ENCODE measurements at places on chromosomes 1 and 21.

- DNase-seq, result no peak
Observed at GRCh38 chr1:56531624-56532349, 47.6 kb downstream of the PLPP3 start.

DNA sequence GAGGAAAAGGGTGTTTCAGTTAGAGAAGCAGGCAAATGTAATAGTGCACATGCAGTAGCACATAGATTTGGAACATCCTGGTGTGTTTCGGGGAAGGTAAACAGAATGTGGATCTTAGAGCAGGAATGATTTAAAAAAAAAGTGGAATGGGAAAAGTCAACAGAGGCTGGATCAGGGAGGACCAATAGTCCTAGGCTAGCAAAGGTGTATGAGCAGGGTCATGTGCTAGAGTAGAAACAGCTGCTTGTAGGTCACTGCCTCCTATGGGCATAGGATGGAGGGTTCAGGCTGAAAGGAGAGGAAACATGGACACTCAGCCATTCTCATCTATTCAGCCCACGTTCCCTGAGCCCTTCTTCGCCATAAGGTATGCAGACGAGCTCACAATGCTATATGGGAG is 3.7 kb upstream of the KPNA6 start:
- no peak for DNase-seq

DNA sequence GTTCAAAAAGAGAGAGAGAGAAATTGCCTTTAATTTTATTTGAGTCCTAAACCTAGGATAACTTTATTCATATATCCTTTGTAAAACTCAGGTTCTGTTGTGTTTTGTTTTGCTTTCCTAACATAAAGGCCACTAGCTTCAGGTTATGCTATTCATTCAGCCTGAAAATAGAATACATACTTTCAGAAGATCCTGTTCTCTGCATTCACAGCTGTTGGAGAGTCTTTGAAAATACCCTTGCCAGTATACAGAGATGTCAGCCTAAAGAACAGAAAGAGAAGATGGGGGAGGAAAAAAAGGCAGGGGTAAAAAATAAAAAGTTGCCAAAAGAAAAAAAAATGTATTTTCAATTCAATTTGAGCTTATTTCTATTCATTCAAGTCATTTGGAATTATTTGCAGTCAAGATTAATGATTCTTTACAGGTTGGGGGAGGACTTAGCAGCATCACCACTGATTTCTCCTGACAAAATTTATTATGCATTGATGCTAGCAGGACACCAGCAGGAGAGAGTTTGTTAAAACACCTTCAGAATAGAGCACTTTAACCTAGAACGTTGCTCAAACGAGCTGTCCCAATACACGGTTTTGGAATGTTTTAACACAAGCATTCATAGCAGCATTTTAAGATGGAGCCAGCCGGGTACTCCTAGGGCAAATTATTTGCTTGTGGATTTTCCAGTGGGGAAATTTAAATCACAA is 318.5 kb downstream of the NTNG1 start:
- no peak for DNase-seq

DNA sequence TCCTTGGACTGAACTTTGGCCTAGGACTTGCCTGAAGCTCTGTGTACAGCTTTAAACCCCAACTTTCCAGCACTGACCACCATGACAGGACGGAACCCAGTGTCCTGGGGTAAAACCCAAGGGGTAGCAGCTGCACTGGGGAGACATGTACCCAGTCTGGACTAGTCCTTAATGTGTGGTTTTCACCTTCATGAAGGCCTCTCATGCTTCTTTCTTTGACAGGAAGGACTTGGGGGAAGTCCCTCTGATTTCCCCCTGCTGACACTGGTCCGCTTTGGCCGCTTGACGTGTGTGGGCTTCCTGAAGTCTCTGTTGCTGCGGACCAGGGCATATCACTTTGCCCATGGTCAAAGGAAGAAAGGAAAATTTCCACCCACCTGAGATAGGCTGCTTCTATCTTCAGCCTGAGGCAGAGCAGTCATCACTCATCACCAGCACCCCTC is 66.3 kb upstream of the PRDX6 start:
- DNase-seq, result no peak

DNA sequence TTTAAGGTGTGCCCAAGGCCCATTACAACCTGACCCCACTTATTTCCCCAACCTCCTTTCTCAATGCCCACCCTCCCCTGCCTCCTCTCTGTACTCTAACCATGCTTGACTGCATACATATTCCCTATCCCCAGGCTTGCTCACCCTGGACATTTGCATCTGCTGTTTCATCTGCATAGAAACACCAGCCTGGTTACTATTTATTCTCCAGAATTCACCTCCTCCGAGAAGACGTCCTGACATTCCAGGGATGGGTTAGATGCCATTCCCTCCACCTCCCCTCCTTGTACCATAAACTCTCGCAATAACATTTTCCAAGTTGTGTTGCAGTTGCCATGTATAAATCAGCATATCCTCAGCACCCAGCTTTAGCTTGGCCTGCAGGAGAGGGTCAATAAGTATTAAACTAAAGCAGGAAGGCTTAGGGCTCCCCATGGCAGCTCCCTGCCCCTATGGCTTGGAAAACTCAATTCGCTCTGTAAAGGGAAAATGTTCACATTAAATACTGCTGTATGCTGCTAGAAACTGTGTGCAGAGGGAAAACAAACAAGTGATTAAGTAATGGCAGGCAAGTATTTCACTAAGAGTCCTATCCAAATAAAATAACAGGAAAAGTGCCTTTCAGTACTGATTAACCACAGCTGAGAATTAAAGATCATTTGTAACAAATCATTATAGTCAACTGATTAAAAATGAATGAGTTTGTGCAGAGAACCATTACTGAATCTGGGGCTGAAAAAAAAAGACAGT is 202.3 kb downstream of the TNR start:
- DNase-seq, result no peak

DNA sequence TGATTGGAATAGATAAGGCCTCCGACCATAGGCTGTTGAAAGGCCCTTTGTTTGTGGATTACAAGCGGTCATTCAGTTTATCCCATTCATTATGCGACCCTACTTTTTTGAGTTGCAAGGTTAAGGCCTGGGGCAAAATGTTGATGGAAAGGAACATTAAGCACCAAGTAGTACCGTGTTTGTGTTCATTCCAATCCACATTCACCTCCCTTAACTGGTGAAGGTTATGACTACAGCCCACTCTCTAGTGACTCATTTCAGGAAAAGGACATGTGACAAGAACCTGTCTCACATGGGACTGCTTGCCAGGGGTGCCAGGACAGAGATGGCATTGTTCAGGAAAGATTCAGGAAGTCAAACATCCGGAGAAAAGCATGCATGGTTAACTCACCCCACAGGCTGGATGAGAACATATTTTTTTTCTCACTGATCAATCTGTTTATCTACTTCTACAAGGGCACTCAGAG is 81.6 kb downstream of the CD58 start:
- DNase-seq, result no peak
